Aorta (tissue), 5 donors: ENCODE measurements at places on chromosomes 7 and 10. TPM values are rescaled to one million over a fixed set of nuclear protein-coding genes. Genes with fewer than 3 reads are reported as not detected.

UCN3 gene
- total RNA-seq, result not detected

- H3K4me3 ChIP-seq, result no peak overlapping the region
- DNase-seq, result no peak
- H3K27ac ChIP-seq, result no peak overlapping the region
- no peaks in the 10 kb centered on the region for H3K4me1 ChIP-seq
- H3K36me3 ChIP-seq, result no peaks in the 10 kb centered on the region
These were observed 398.5 kb downstream of the PCDH15 start for GRCh38 chr10:54402576-54402975.

DNA sequence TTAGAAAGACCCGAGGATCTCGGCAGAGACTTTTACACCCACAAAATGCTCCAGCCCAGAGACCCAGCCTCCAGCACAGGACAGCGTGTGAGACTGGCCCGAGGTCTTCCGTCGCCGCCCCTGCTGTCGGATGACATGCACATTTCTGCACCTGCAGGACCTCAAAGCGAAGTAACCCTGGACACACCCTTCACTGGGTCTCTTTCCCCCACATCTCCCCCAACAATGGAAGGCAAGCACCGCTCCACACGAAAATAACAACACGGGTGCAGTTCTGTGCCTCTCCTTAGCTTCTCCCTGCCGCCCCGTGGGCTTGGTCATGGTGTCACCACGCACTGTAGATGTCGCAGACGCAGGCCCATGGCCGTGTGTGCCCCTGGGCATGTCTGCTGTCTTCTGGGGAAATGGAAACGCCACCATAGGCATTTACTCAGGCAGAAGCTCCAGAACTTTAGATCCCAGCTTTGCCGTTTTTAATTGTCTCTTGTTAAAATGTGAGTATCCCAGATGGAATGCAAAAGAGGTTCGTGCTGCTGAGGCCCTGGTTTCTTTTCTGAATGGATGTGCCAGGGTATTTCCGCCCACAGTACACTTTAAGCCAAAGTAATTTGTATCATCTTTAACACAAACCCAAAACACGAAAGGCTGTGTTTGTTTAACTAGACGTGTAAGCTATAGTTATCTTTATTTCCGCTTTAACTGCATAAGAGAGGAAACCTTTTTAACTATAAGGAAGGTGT, 237.9 kb downstream of the MGMT start:
- H3K4me1 ChIP-seq, result no peaks in the 10 kb centered on the region
- no peaks in the 10 kb centered on the region for H3K36me3 ChIP-seq
- no peaks in the 10 kb centered on the region for H3K27me3 ChIP-seq
- DNase-seq, result no peak
- H3K4me3 ChIP-seq, result no peak overlapping the region

DNA sequence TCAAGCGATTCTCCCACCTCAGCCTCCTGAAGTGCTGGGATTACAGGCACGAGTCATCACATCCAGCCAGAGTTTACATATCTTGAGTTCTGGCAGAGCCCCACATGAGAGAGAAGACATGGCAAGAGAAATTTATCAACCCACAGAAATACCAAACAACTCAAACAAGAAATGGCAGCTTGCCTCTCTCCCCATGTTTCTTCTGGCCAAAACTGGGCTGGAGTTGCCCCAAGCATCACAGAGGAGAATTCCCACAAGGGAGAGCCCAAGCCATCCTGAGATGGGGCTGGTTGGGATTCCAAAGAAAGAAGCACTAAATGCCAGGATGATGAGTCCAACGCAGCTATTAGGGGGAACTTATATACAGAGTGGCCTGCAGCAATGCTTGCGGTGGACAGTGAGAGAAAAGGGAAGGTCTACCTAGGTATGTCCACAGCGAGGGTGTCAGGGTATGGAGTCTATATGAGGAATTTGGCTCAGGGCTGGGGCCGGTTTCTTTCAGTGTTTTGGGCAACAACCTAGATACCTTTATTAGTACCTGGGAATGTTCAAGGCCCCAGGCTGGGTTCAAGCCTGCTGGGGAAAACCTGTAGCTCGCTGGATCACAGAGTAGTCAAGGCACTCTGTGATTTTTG, 14.5 kb upstream of the PAX4 start:
- H3K27ac ChIP-seq, result no peak overlapping the region
- H3K4me1 ChIP-seq, result no peaks in the 10 kb centered on the region
- H3K4me3 ChIP-seq, result no peak overlapping the region
- no peaks in the 10 kb centered on the region for H3K36me3 ChIP-seq

GRCh38 chr7:115269486-115269885, 347.6 kb downstream of the MDFIC start:
- H3K27ac ChIP-seq, result no peak overlapping the region
- H3K27me3 ChIP-seq, result no peaks in the 10 kb centered on the region
- no peak overlapping the region for H3K4me3 ChIP-seq
- H3K36me3 ChIP-seq, result no peaks in the 10 kb centered on the region
- DNase-seq, result no peak
- no peaks in the 10 kb centered on the region for H3K4me1 ChIP-seq

GRCh38 chr7:158415316-158415715, 172.3 kb downstream of the PTPRN2 start:
- DNase-seq, result no peak
- no peak overlapping the region for H3K4me3 ChIP-seq
- H3K4me1 ChIP-seq, result no peaks in the 10 kb centered on the region
- no peaks in the 10 kb centered on the region for H3K36me3 ChIP-seq
- no peak overlapping the region for H3K27ac ChIP-seq

- DNase-seq, result no peak
- H3K27ac ChIP-seq, result no peak overlapping the region
- H3K27me3 ChIP-seq, result no peaks in the 10 kb centered on the region
These were observed 211.5 kb downstream of the KLF6 start for GRCh38 chr10:3573498-3573897.

- no peak for DNase-seq
- no peaks in the 10 kb centered on the region for H3K27me3 ChIP-seq
- no peak overlapping the region for H3K4me3 ChIP-seq
- H3K27ac ChIP-seq, result no peak overlapping the region
- no peaks in the 10 kb centered on the region for H3K4me1 ChIP-seq
These were observed 45.8 kb downstream of the PPP1R3A start for GRCh38 chr7:113872981-113873380.

DNA sequence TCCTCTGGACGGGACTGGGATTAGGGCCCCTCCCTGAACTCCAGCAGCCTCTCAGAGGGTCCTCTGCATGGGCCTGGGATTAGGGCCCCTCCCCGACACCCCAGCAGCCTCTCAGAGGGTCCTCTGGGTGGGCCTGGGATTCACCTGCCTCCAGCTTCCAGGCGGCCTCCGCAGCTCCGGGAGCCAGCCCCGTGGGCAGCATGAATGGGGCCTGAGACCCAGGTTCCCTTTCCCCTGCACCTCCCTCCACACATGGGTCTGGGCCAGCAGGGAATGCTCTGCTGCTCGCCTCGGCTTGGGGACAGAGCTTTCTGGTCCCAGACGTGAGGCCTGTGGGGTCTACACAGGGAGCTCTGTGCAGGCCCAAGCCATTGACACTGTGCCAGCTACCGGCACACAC, 5.5 kb downstream of the TUBGCP2 start:
- H3K27ac ChIP-seq, result no peak overlapping the region
- DNase-seq, result no peak
- no peak overlapping the region for H3K4me3 ChIP-seq
- peaks cover 11% of the 10 kb centered on the region for H3K36me3 ChIP-seq
- no peaks in the 10 kb centered on the region for H3K27me3 ChIP-seq

- H3K4me1 ChIP-seq, result no peaks in the 10 kb centered on the region
- no peak overlapping the region for H3K27ac ChIP-seq
- H3K27me3 ChIP-seq, result no peaks in the 10 kb centered on the region
- DNase-seq, result no peak
- H3K4me3 ChIP-seq, result no peak overlapping the region
These were observed 5.2 kb downstream of the IGFBP1 start for GRCh38 chr7:45893374-45893995.

- peak; percentile 42 for DNase-seq
- no peak overlapping the region for H3K27ac ChIP-seq
- H3K27me3 ChIP-seq, result no peaks in the 10 kb centered on the region
These were observed 67.4 kb downstream of the PLXNA4 start for GRCh38 chr7:132508724-132509353.

PLXNA4 gene
- total RNA-seq, result 22.7 TPM

DNA sequence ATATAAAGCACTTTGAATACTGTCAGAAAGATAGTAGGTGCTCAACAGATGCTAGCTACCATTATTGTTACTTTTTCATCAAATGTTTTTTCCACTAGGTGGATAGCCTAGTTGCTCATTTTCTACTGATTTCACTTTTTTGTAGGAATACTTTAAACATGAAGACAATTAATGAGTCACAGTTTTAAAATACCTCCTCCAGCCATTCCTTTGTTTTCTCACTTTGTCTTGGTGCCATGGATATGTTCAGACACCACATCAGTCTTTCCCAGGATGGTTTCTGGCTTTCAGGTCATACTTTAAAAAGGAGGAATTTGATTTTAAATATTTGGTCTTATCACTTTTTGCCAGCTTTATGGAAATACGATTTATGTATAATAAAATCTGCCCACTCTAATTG, 147.1 kb upstream of the MGMT start:
- no peaks in the 10 kb centered on the region for H3K36me3 ChIP-seq
- no peak overlapping the region for H3K4me3 ChIP-seq
- H3K4me1 ChIP-seq, result no peaks in the 10 kb centered on the region
- H3K27me3 ChIP-seq, result no peaks in the 10 kb centered on the region

GRCh38 chr7:11302121-11302520, 328.4 kb downstream of the PHF14 start:
- DNase-seq, result no peak
- H3K36me3 ChIP-seq, result no peaks in the 10 kb centered on the region
- H3K4me1 ChIP-seq, result no peaks in the 10 kb centered on the region
- H3K4me3 ChIP-seq, result no peak overlapping the region
- H3K27ac ChIP-seq, result no peak overlapping the region

- no peak for DNase-seq
- H3K27me3 ChIP-seq, result no peaks in the 10 kb centered on the region
- H3K4me3 ChIP-seq, result no peak overlapping the region
- H3K27ac ChIP-seq, result no peak overlapping the region
- no peaks in the 10 kb centered on the region for H3K36me3 ChIP-seq
These were observed 324.7 kb upstream of the AKR1E2 start for GRCh38 chr10:4501306-4501705.

- no peaks in the 10 kb centered on the region for H3K36me3 ChIP-seq
- H3K4me1 ChIP-seq, result no peaks in the 10 kb centered on the region
- H3K4me3 ChIP-seq, result no peak overlapping the region
- H3K27me3 ChIP-seq, result no peaks in the 10 kb centered on the region
These were observed 265.8 kb downstream of the EXOC4 start for GRCh38 chr7:133518718-133519117.

ANXA7 gene
- total RNA-seq, result 116 TPM

BAMBI gene
- total RNA-seq, result 18.3 TPM

DNA sequence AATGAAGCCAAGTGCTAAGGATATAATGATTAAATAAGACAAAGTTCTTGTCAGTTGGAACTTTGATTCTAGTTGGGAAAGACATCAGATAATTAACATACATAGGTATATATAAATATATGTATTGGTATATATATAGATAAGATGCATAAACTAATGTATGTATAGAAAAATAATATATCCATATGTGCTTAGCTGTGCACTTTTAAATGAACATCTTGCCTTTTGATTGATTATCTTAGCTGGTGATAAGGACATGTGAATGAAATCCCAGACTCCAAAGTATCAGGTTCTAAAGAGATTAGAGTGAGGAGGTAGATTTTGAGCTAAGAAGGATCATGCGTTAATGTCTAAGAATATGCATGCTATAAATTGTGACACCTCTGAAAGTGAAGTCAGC, 357.6 kb downstream of the GFRA1 start:
- H3K27me3 ChIP-seq, result no peaks in the 10 kb centered on the region
- no peak overlapping the region for H3K4me3 ChIP-seq
- DNase-seq, result no peak
- H3K4me1 ChIP-seq, result no peaks in the 10 kb centered on the region
- no peak overlapping the region for H3K27ac ChIP-seq

OR2A1 gene
- total RNA-seq, result 0.39 TPM

SLC37A3 gene
- 58.5 TPM for total RNA-seq

LRGUK gene
- total RNA-seq, result 1.2 TPM

GRCh38 chr7:104791080-104791479, 222.9 kb upstream of the KMT2E start:
- H3K4me1 ChIP-seq, result no peaks in the 10 kb centered on the region
- H3K27me3 ChIP-seq, result peaks cover 3% of the 10 kb centered on the region
- DNase-seq, result no peak
- H3K4me3 ChIP-seq, result no peak overlapping the region

- DNase-seq, result peak; percentile 64
- no peaks in the 10 kb centered on the region for H3K4me1 ChIP-seq
These were observed 156.4 kb downstream of the OAT start for GRCh38 chr10:124262234-124262865.

DNA sequence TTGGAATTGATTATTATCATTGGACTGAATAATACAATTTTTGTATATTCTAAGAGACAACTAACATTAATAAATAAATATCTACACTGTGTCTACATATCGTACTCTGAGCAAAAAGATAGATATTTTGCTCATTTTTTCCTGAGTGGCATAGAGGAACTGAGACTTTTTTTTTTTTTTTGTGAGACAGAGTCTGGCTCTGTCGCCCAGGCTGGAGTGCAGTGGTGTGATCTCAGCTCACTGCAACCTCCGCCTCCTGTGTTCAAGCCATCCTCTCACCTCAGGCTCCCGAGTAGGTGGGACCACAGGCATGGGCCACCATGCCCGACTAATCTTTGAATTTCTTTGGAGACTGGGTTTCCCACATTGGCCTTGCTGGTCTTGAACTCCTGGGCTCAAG, 14.0 kb downstream of the KMT2E start:
- DNase-seq, result no peak
- peaks cover 4% of the 10 kb centered on the region for H3K4me1 ChIP-seq

DNA sequence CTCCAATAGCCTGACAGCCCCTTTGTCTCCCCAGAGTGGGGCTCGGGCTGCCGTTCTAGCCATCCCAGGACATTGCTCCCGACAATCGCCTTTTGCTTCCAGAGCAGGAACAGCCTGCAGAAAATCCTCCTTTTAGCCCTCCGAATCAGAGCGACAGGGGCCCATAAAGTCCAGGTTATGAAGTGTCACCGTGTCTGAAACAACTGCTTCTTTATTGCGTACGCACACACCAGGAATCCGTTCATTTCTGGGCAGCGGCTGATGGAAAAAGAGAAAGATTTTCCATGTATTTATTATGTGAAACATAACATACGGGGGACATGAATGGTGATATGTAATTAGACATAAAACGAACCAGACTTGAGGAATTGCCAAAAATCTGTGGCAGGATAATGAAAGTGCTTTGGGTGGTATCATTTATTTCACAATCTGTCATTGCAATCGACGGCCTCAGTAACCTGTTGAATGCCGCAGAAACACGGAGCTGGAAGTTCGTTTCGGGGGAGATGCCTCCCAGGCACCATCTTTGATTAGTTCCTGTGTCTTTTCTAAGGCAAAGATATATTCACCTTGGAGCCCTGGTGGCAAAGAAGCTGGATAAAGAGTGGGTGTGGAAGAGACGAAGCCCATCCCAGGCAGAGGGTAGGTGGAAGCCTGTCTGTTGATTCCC, 48.1 kb downstream of the FAM241B start:
- no peak overlapping the region for H3K27ac ChIP-seq
- H3K4me3 ChIP-seq, result no peak overlapping the region
- H3K36me3 ChIP-seq, result no peaks in the 10 kb centered on the region
- H3K27me3 ChIP-seq, result no peaks in the 10 kb centered on the region
- no peaks in the 10 kb centered on the region for H3K4me1 ChIP-seq
